SK-N-MC (cell line): ENCODE measurements at places on chromosomes 16 and 17.

- no peak for DNase-seq
Observed at GRCh38 chr17:10657148-10657547, at the start of gene MYH3. Gene MYH3 (minus strand): TSS chr17:10657309. CDS start chr17:10655064, 2,245 bp downstream.

DNA sequence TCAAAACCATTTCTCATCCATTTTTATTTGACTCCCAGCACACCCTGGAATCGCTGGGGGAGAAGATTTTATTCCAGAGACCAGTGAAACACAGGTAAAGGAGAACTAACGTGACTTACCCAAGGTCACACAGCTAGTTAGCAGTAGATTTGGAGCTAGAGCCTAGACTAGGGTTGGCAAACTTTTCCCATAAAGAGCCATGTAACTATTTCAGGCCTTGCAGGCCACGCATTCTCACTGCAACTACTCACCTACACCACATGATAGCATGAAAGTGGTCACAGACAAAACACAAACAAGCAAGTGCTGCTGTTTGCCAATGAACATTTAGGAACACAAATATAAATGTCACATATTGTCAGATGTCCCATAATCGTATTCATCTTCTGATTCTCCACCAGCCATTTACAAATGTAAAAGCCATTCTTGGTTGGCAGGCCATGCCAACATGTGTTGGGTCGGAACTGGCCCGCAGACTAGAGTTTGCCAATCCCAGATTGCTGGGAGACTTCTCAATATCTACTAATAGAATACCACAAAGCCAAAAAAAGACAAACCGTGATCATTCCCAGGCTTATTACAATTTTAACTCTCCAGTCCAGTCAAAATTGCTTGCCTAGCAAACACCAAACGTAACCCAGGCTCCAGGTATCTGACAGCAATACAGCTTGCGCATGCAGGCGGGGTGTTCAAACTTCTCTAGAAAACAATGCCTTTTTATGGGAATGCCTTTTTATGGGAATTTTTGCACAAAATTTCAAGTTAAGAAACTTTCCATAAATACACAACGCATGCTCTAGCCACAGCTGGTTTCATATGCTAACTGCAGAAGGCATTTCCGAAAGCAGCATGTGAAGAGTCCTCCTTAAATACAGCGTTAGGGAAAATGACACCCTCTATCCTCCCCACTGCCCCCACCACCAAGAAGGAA is 20.9 kb downstream of the ZFHX3 start:
- no peak for DNase-seq

- no peak for DNase-seq
Observed at GRCh38 chr16:58636466-58636865, 6.8 kb upstream of the CNOT1 start.

DNA sequence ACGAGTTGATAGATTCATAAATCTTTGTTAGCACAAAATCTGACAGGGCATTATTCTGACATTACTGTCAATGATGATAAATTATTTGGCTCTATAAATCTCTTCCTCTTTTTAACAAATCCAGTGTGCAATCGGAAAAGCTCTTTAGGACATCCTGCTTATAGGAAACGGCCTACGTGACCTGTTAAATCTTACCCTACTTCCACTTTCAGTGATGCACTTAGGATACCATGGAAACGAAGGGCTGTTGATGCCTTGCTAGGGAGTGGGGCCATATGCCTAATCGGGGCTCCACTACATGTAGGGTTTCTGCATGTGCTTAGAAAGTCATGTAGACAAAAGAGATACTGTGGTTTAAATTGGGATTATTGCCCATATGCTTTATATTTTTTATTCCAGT is 27.2 kb downstream of the ZNF594 start:
- no peak for DNase-seq

DNA sequence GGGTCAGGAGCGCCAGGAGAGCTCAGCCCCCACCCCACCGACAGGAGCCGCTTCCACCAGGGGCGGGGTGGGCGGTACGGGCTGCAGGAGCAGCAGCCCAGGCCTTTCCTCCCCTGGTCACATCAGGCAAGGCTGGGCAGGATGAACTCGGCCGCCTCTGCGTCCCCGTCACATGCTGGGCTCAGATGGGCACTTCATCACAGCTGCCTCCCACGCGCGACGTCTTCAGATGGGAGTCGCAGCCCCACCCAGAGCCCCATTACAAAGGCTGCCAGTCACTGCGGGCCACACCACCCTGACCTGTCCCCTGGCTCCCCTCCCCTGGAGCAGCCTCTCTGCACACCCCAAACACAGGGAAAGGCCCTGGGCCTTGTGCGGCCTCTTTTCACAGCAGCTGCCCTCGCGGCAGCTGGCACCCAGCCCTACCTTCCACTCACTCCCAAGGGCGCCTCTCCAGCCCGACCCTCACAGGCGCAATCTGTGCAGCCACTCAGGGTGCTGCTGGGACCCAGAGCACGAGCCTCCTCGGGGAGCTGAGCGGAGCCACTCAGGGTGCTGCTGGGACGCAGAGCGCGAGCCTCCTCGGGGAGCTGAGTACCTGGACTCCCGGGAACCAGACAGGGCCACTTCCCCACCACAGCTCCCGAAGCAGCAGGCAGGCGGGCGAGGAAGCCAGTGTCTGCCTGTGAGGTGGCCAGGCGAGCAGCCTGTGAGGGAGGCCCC is 4.7 kb downstream of the ZNF598 start:
- no peak for DNase-seq

DNA sequence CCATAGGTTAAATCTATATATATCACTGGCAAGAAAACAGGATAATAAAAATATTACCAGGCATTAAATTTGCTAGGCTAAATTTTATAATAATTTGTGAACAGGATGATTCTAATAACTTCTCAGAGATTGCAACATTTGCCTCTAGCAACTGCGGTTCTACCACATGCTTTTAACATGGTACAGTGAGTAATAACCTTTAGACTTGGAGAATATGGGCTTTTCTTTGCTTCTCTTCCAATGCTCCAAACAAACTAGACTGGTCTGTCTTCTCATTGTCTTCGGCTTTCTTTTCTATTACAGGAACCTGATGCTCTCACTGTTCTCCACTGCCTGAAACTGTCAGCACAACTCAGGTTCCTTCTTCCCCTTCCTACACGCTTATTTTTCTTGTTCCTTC is 80.6 kb downstream of the CA4 start:
- DNase-seq: peak; percentile 52

- no peak for DNase-seq
Observed at GRCh38 chr16:66933776-66934137, 445 bp downstream of the CIAO2B start.

- no peak for DNase-seq
Observed at GRCh38 chr17:47204722-47205418, 4.3 kb upstream of the MYL4 start.

GRCh38 chr17:29051731-29052130 is 8.8 kb downstream of the PIPOX start:
- no peak for DNase-seq

DNA sequence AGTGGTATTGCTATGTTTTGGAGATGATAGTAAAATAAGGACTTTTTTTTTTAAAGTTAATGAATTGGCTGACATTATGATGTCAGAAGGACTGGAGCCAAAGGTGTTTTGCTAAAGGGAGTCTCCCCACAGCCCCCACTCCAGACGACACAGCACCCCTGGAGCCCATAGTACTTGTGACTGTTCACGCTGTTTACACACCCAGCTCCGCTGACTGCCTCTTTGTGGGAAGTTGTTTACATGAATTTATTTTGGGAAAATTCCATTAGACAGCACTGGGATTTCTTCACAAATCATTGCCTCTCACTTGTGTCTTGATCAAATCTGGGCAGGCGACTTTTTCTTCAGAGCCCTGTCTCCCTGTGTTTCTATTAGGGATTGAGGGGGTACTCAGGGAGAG is 108.6 kb downstream of the C17orf67 start:
- no peak for DNase-seq

DNA sequence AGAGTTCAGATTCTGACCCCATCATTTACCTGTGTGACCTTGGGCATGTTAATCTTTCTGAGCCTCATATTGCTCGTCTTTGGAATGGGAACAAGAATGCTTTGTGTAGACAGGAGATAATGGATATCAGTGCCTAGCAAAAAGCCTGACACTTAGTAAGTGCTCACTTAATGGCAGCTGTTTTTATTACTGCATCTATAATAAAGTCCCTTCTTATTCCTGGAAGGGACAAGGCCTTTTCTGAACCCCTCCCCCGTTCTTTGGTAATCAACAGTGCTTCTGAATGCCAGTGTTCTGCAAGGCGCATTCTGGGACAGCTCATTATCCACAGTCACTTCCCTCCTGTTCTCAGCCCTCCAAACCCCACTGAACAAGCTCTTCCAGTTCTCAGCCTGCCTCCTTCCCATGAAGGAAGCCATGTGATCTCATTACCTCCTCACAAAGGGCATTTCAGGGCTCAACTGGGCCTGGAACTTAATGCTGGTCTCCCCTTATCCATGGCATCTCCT is 25.1 kb upstream of the SUPT4H1 start:
- no peak for DNase-seq

GRCh38 chr16:54373534-54374520 is 87.2 kb upstream of the IRX3 start:
- DNase-seq: no peak

- DNase-seq: no peak
Observed at GRCh38 chr17:1861391-1862010, 31.7 kb downstream of the RPA1 start.

DNA sequence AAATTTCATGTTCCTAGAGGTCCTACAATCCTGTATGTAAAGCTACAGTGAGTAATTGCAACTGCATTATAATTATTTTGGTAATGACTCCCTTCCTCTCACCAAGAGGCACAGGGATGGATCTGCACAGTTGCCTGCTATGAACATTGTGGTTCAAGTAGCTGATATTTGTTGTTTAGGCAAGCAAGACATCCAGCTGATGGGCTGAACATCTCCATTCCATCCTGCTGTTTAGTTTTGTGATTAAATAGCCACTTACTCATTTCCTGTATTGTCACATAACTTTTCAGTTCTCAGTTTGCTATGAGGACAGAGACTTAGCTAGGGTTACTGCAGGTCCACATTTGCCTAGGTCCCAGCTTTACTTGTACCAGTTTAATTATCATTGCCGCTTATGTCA is 181.2 kb upstream of the TBX2 start:
- no peak for DNase-seq

GRCh38 chr16:66720766-66721165 is 24.2 kb upstream of the CMTM4 start:
- DNase-seq: no peak

DNA sequence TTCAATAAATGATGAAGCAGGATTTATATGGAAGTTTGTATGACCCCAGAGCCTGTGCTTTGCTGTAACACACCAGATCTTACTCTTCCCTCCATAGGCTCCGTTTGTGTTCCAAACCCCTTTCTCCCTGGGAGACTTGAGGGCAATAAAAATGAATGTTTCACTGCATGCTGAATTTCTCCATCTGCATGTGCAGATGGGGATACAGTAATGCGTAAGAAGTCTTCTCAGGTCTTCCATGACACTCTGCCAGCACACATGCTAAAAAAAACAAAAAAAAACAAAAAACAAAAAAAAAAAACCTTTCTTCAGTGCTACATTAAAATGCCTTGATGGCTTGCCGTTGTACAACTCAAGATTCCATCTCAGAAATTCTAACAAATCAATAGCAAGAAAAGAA is 170.2 kb upstream of the ANKFN1 start:
- DNase-seq: no peak
